ENCODE measurements at places on chromosomes 2 and 18.

GRCh38 chr2:133660510-133660909 lies 92.2 kb upstream of the NCKAP5 start:
- no peak for DNase-seq

- DNase-seq, result no peak
These were observed 115.3 kb upstream of the NDUFV2 start for GRCh38 chr18:8987241-8987640.

DNA sequence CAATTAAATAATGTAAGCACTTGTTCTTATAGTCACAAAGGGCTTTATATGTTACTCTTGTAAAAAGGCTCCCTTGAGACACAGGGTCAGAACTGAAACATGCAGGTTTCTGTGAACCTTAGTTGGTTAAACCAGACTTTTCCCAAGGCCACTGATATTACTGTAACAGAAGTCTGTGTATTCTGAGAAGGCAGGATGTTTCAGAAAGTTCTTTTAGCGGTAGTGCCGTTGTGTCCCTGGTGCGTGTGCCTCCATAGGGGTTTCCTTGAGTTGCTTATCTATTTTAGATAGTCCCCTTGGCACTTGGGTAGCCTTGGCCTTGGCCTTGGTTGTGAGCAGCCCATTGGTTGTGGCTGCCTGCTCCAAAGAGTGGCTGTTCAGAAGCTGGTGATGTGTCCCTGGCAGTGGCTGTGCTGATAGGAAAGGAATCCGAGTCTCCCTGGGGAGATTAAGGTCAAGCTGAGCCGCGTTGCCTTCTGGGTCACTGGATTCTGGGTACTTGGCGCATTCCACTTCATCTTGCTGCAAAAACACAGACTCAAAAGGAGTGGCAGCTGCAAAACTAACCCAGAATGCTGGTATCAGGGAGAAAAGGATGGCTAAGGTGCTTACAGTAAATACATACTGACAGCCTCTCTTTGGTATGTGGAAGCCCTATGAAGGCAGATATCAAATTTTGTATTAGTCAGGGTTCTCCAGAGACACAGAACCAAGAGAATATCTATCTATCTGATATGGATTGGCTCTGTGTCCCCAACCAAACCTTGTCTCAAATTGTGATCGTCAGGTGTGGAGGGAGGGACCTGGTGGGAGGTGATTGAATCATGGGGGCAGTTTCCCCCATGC lies 69.7 kb downstream of the FHOD3 start:
- DNase-seq, result no peak

DNA sequence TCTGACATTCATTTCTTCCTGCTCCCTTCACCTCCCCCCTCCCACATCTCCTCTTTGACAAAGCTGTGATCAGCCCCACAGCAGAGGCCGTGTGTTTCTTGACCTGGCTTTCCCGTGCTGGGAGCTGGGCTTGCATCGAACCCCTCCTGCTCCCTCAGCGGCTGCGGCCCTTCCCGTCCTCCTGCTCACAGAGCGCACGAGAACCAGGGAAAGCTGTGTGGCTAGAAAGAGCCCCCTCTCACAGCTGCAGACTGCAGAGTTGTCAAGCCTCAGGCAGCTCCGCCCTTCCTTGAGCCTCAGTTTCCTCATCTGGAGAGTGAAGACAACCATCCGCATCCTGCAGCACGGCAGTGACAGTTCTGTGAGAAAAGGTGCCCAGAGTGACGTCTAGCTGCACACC lies 65.7 kb upstream of the GLI2 start:
- DNase-seq, result no peak

DNA sequence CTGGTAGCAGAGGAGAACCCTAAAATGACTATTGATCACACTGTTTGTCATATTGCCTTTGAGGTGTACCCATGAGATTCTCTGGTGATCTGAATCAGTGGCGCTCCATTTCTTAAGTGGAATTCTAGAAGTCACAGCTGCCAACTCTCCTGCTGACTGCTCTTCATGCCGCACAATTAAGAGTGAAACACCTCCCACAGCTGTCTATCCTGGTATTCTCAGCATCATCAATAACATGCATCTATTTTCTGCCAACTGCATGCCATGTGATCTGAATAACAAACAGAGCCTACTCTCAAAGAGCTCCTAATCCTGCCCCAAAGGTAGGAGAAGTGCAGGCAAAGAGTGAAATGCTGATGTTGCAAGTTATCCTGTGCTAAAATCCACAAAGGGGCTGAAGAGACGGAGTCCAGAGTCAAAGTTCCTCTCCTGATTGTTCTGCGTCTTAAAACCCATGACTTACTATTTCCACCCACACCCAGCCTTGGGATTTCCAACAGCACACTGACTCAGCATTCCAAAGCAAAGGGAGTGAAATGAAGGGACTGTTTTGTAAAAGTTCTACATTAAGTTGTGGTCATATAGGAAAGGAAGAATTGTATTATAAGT lies 13.7 kb upstream of the DAPL1 start:
- DNase-seq, result no peak

DNA sequence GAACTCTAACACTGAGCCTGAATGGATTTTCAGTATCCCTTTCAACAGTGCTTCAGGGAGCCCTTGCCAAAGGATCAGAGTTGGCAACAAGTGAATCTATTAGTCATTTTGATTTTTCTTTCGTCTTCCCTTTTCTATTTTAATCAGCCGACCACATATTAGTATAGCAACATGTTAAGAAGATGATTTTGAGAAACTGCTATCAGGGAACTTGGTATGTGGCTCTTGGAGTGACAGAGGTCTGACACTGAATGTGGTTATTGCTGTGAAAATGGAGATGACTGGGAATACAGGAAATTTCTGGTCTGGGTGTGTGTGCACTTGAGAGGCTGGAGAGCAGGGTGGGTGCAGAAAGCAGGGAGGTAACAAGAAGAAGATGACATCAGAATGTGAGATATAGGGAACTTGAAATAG lies 28.7 kb upstream of the IL1RL1 start:
- DNase-seq, result no peak

GRCh38 chr2:69437751-69438154 lies 518 bp upstream of the NFU1 start:
- DNase-seq, result no peak

- DNase-seq, result no peak
These were observed 17.3 kb downstream of the ZBTB7C start for GRCh38 chr18:48391868-48392267.

- no peak for DNase-seq
These were observed 150.2 kb upstream of the ZEB2 start for GRCh38 chr2:144670080-144670479.

GRCh38 chr18:72878143-72878542 lies 10.4 kb upstream of the NETO1 start:
- DNase-seq, result no peak

DNA sequence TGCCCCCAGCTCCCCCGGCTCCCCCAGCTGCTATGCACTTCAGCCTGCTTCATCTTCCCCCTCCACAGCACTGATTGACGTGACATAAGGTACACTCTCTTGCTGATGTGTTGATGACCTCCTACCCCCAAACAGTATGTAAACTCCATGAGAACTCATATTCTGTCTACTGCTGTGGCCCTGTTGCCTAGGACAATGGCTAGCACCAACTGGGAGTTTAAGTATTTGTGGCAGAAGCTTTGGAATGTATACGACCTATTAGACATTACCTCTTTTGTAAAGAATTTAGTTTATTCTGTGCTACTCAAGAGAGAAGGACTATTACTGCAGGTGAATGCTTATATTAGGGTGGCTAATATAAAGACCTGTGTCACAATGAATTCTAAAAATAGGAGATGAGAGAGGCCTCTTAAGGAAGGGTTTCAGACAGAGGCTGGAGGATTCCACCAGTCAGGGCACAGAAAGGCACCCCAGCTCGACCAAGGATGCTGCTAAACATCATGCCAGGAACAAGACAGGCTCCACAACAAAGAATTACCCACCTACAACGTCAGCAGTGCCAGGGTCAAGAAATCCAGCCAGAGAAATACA lies 60.6 kb downstream of the CABYR start:
- no peak for DNase-seq

GRCh38 chr2:231152800-231153557 lies 28.1 kb upstream of the HTR2B start:
- DNase-seq, result no peak

DNA sequence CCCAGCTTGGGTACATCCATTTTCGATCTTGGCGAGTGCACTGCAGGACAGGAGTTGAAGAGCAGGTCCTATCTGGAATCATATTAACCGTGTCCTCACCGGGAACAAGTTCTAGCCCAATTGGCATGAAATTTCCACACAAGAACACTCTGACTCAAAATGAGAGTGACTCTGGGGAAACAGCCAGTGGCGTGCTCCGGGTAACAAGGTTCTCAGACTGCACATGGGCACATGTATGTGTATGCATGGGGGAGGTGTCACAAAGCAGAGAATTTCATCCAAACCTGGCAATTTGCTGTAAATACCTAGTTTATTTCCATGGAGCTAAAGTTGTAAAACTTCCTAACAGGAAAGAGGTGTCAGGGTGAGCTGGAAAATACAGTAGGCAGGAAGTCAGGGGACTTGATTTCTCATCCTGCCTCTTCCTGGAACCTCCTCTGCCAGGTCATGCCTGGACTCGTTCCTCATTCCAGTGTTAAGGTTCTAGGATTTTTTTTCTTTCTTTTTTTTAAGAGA lies 1.7 kb downstream of the TUBB6 start:
- no peak for DNase-seq

DNA sequence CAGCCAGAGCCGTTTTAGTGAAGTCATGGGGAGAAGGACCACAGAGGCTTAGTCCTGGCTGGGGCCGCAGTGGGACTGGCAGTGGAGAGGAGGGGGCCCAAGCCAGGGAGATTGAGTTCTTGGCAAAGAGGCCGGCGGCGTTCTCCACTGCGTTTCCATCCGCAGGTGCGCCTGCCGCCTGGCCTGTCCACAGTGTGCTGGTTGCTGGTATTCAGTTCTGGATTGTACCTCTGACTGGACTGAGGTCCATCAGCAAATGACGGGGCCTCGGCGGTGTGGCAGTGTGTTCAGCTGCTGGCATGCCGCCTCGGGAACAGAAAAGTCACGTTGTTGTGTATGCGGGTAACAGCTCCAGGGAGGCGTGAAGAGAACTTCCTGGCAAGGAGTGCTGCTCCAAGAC lies 36.8 kb downstream of the LRRFIP1 start:
- no peak for DNase-seq

GRCh38 chr2:157789933-157790511 lies 86.1 kb downstream of the ACVR1 start:
- no peak for DNase-seq

DNA sequence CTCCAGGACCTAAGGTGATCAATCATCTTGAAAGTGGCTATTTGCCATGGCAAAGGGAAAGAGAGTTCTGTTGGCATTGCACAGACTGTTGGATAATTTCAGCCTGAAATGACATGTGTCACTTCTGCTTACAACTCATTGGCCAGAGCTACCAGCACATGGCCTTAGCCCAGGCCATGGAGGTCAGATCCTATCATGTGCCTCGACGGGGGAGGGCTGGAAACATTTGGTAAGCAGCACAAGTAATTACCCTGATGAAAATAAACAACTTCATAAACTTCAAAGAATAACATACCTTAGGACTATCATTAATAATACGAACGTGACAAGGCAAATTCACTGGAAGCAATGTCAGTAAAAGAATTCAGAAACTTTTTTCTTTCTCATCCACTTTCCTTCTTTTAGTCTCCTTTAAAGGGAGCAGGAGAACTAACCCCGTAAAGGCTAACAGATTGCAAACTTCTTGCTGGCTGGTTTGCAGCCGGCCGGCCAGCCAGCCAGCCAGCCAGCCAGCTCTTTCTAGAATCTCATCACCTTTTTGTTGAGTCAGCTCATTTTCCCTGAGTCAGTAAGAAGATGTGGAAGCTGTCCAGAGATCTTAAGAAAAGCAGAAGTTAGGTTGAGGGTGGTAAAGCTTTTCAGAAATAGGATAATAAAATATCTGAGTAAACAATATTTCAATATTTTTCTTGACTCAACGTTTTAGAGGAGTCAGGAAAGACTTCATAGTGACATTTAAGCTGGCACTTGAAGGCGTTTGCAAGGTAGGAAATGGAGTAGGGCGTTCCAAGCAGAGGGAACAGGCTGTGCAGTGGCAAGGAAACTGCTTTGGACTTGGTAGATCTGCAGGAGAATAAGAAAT lies 31.9 kb downstream of the CNRIP1 start:
- no peak for DNase-seq

GRCh38 chr2:223530811-223531210 lies 71.3 kb downstream of the SCG2 start:
- DNase-seq, result no peak

DNA sequence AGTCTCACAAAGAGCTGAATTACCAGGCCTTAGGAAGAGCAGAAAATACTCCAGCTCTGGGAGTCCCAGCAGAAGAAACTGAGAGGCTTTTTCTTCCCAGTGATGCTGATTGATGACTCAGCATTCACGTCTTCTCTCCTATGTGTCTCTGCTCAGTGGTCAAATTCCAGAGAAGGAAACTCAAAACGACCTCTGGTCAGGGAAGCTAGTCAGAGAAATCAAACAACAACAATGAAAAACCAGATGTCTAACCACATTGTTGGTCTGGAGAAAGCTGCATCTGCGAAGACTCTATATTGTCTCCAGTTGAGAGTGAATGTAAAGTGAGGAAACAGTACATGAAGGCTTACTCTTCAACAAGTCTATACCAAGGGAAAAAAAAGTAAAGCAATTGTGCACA lies 28.6 kb upstream of the CERS6 start:
- DNase-seq, result no peak

DNA sequence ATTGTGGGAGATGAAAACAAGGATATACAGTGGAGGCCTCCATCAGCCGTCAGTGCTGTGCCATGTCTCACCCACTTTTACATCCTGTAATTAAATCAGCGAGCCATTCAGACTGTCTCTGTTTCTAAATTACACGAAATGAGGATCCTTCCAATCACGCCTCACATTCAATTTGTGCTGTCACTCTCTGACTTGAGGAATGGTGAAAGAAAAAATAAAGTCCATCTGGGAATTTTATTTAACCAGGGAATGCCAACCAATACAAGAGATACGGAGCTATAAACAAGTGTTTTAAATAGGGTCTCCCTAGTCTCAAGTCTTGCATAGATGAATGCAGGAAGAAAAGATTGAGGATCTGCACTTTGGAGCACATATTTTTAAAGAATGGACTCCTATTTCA lies 72.8 kb downstream of the CMPK2 start:
- DNase-seq, result no peak

DNA sequence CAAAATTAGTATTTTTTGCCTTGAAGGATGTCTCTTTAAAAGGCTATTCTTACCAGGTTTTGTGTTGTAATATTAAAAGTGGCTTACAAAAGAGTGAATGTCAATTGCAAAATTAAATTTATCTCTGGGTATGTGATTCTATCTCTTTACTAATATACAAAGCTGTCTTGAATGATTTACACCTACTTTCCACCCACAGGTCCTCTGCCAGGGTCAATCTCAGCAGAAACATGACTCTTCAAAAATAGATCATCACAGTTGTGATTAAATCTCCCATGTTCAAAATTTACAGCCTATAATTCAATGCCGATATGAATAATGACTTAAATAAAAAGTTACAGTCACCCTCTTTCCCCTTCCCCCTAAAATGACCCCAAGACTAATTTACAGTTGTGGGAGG lies 78.8 kb downstream of the SLC8A1 start:
- no peak for DNase-seq

- peak; percentile 59 for DNase-seq
These were observed 27.5 kb downstream of the EML4 start for GRCh38 chr2:42196403-42197267.

GRCh38 chr2:96856776-96857666 lies 795 bp downstream of the ANKRD39 start:
- no peak for DNase-seq

GRCh38 chr2:26569216-26570082 lies 71.7 kb downstream of the CIB4 start:
- no peak for DNase-seq

Measured in HTR-8/SVneo (cell line).